Stimulated activated CD8-positive, alpha-beta memory T cell treated with anti-CD3 and anti-CD28 coated beads, Interleukin-12 subunit alpha, Interleukin-12 subunit beta, amount 100 ng/mL, for 4 hours (primary cell): ENCODE measurements at places on chromosomes 2 and 18.

- no peak for DNase-seq
Measured at GRCh38 chr2:103529798-103530502, 768.1 kb downstream of the TMEM182 start.

- DNase-seq: no peak
Measured at GRCh38 chr18:11728249-11728648, 39.2 kb downstream of the GNAL start.

DNA sequence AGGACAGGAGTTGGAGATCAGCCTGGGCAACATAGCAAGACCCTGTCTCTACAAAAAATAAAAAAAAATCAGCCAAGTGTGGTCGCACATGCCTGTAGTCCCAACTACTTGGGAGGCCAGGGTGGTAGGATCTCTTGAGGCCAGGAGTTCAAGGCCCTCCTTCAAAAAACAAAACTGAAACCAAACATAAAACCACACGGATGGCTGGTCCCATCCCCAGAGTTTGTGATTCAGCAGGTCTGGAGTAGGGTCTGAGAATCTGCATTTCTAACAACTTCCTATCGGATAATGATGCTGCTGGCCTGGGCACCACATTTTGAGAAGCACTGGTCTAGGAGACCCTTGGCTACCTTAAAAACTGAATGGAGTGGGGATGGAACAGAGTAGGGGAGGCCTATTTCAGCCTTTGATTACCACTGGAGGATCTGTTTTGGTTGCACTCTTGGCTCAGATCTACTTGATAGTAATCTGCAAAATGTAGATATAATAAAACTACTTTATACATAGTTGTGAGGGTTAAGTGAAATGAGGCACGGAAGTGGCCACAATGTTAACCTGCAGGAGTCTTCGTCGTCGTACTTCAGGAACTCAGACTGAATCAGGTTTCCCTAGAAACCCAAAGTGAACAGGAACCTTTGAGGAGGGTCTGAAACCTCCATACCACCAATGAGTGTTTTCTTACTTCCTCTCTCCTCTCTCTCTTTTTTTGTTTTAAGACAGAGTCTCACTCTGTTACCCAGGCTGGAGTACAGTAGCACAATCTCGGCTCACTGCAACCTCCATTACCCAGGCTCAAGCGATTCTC is 25.5 kb upstream of the NFE2L2 start:
- no peak for DNase-seq

- no peak for DNase-seq
Measured at GRCh38 chr2:130286983-130287655, 55.6 kb upstream of the IMP4 start.

GRCh38 chr2:96867756-96868554 is 1.9 kb downstream of the SEMA4C start:
- DNase-seq: no peak

GRCh38 chr2:196480653-196481323 is 158.7 kb upstream of the CCDC150 start:
- no peak for DNase-seq

DNA sequence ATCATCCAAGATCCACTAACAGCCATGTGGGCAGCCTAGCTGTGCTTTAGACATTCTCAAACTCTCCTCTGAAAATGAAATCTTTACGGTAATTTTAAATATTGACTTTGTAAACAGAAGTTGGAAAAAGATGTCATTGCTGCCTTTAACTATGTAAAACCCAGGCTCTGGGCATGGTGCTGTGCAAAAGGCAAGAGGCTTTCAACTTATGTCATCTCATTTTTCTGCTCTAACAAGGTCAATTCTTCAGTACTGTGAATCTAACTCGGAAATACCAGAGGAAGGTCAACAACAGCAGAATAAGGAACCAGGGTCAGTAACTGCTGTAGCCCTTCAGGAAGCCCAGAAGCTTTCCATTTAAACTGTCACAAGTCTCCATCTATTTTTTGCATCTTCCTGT is 37.0 kb upstream of the MPP4 start:
- DNase-seq: no peak

DNA sequence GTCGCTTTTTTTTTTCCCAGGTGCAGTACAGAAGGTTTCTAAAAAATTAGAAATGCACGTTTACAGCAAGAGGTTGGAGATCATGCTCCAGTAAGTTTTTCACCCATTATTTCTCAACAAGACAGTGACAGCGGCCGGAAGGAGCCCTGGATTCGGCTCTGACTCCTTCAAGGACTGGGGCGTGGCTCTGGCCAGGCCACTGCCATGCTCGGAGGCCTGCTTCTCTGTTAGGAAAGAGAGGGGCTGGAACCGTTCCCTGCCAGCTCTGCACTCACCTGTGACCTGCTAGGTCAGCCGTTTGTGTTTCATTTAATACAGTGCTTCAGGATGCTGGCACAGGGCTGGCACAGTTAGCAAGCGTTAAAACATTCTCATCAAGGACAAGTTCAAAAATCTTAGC is 6.7 kb upstream of the IAH1 start:
- DNase-seq: no peak

DNA sequence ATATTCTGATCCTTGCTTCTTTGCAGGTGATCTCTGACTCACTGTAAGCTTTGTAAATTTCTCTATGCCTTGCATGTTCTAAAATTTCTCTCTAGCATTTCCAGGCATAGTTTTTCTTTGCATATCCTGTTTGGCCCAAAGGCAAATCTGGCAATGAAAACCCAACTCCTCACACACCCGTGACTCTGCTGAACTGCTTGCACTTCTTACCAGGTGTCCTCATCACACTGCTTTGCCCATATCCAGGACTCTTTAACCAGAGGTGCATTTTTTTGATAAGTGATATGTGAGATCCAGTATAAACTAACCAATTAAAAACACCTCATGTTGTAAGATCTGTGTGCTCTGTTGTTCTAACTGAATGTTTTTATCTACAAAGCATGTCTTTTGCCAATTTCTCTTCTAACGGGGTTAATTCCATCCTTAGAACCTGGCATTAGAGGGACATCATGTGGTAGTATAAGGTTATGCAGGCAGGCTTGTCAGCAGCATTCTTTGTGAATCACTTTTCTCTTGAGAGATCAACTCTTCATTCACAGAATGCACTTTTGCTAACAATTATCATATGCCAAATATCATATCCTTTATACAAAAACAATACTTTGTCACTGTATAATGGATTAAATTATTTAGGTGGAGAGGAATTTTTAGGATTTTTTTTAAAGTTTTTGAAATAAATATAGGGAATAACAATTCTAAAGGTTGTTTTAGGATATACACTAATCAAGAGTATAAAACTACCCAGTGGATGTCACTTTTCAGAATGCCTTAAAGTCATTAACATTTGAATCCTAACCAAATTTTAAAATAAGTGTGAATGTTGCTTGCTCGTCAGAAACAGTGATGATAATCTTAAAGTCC is 20.8 kb upstream of the TMX3 start:
- DNase-seq: no peak

DNA sequence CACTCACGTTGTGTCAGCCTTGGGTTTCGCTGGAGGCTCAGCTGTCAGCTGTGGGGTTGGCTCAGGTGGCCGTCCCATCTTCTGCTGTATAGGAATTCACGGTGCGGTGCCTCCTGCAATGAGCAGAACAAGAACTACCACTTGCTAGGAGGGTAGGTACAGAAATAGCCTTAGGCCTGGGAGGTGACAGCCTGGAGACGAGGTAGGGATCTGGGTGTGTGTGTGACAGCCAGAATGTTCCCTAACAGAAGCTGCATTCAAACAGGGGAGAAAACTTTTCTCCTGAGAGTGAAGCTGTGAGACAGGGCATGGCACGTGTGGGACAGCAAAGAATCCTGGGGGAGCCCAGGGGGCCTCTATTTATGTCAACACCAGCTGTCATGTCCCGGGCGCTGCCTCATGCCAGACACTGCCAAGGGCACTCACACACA is 8.4 kb upstream of the MAL start:
- DNase-seq: no peak

DNA sequence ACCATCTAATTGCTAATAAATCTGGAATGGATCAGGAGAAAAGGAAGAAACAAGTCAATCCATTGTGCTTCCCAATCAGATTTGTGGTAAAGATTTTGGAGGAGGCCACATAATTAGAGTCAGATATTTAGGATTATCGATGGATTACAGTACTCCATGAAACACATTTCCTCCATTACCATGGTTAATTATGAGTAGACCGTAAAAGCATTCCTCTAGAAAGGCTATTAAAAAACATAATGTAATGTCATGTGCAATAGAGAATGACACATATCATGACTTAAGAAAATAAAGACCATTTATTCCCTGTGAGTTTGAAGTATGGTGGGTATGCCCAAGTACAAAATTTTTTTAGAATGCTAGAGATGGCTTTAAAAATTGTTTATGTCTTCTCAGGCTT is 96.1 kb downstream of the ITGA4 start:
- DNase-seq: no peak

GRCh38 chr2:119049968-119050704 is 108.1 kb downstream of the MARCO start:
- no peak for DNase-seq

GRCh38 chr2:13000664-13001363 is 284.1 kb downstream of the TRIB2 start:
- DNase-seq: no peak
